Spleen (tissue), 13 donors: ENCODE measurements at places on chromosomes 4 and X. TPM values are rescaled to one million over a fixed set of nuclear protein-coding genes. Genes with fewer than 3 reads are reported as not detected.

DNA sequence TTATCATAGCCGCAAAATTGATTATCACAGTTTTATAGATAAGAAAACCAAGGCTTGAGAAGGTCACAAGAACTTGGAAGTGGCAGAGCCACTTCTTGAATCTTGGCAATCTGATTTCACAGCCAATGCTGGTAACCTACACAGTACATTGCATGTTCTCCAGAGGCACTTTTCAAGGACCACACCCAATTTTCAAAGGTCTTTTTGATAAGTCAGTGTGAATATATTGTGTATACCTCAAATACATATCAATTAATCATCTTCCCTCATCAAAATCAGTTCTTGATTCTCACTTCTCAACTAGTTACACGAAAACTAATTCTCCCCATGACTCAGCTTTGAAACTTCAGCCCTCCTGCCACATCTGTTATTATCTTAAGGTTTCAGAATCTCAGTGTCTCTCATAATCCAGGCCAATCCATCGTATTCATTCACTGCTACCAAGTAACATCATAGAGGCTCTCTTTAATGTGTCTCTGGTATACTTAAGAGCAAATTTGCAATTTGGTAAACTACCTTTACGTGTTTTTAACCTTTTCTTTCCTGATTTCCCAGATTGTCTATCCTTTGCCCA, 16.8 kb downstream of the CAMK2D start:
- no peak overlapping the region for H3K4me3 ChIP-seq
- H3K36me3 ChIP-seq: no peaks in the 10 kb centered on the region
- H3K27me3 ChIP-seq: no peaks in the 10 kb centered on the region

The C4orf51 gene
- total RNA-seq: not detected

GRCh38 chrX:110338935-110339334, 19.7 kb upstream of the RTL9 start:
- H3K27ac ChIP-seq: no peak overlapping the region
- H3K27me3 ChIP-seq: no peaks in the 10 kb centered on the region
- H3K36me3 ChIP-seq: no peaks in the 10 kb centered on the region
- no peak overlapping the region for H3K4me3 ChIP-seq
- no peak for DNase-seq

- no peak overlapping the region for H3K27ac ChIP-seq
- no peaks in the 10 kb centered on the region for H3K4me1 ChIP-seq
- no peak for DNase-seq
- H3K36me3 ChIP-seq: no peaks in the 10 kb centered on the region
- H3K4me3 ChIP-seq: no peak overlapping the region
- no peaks in the 10 kb centered on the region for H3K27me3 ChIP-seq
These were observed 86.2 kb downstream of the PCDH18 start for GRCh38 chr4:137446071-137446470.

GRCh38 chr4:101756181-101756580, 34.3 kb upstream of the BANK1 start:
- H3K36me3 ChIP-seq: no peaks in the 10 kb centered on the region
- no peaks in the 10 kb centered on the region for H3K4me1 ChIP-seq
- no peak overlapping the region for H3K27ac ChIP-seq
- DNase-seq: no peak
- no peaks in the 10 kb centered on the region for H3K27me3 ChIP-seq

GRCh38 chrX:132016628-132017430, 6.3 kb upstream of the STK26 start:
- H3K27ac ChIP-seq: peak overlapping the region; percentile 60
- H3K27me3 ChIP-seq: no peaks in the 10 kb centered on the region
- no peaks in the 10 kb centered on the region for H3K4me1 ChIP-seq
- DNase-seq: no peak

DNA sequence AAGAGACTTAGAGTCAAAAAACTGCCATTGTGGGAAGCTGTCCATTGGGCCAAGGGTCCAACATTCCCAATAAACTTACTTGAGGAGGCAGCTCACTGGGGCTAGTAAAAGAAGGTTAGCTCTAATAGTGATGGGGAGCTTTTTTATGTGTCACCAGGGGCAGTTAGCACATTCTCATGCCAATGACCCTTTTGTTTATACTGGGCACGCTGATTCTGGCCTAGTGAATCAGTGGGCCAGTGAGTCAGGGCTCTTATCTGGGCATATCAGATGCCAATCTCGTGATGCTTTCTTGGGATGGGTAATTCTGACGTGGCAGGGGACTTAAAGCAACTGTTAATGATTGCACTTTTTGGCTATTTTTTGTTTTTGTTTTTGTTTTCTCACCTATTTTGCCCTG, 27.8 kb downstream of the TCEAL1 start:
- H3K36me3 ChIP-seq: no peaks in the 10 kb centered on the region
- H3K27ac ChIP-seq: no peak overlapping the region
- no peaks in the 10 kb centered on the region for H3K27me3 ChIP-seq
- H3K4me1 ChIP-seq: no peaks in the 10 kb centered on the region
